ENCODE measurements at places on chromosomes 5 and 9.

- no peak for DNase-seq
These were observed 759.5 kb downstream of the TAF11L14 start for GRCh38 chr5:18393565-18394442.

- no peak for DNase-seq
These were observed 541.4 kb downstream of the KCTD16 start for GRCh38 chr5:144712090-144712489.

GRCh38 chr9:87441251-87441650, 56.4 kb upstream of the DAPK1 start:
- DNase-seq = no peak

DNA sequence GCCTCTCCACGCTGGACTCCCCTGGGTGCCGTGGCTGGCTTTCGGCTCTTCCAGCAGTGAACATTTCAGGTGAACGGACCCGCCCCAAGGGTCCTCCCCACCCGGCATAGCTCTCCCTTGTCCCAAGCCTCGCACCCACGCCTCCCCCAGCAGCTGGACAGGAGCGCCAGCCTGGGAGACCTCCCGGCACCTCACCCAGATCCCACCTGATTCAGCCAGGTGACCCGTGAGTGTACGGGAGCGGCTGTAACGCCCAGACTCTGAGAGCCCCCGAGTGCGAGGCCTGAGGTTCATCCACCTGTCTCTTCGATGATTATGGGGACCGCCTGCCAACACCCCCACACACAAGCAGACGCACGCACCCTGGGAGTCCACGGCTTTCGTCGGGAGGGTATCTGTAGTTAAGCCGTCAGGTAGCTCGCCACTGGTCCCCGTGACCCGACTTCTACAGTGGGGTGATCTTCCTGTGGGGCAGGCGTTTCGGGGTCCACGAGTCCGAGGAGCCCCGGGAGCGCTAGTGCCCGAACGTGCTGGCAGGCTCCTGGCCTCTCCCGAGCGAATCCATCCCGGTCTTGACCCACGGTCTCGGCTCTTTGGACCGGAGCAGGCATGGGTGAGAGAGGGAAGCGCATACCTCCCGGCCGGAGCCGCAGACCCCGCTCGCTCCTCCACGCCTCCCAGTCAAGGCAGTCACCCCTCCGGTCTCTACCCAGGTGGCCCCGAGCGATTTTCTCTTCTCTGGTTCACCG, 14.9 kb downstream of the TRIM7 start:
- no peak for DNase-seq

- no peak for DNase-seq
These were observed 23.5 kb upstream of the SMIM23 start for GRCh38 chr5:171762021-171762608.

DNA sequence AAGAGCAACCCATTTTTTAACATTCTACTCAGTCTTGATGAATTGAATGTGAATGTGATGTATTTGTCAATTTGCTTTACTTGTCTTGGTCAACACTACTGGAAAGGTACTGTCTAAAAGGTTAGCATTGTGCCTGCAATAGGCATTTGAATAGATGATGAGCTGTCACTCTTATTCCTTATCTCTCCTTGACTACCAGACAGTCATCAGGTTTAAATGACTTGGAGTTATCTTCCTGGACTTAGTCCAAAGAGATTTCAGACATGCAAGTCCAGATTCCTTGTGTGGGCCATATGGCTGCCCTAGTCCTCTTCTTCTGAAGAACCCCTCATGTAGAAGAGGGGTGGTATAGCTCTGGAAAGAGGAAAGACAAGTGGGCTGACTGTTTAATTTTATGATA, 4.8 kb downstream of the ARHGEF28 start:
- no peak for DNase-seq

DNA sequence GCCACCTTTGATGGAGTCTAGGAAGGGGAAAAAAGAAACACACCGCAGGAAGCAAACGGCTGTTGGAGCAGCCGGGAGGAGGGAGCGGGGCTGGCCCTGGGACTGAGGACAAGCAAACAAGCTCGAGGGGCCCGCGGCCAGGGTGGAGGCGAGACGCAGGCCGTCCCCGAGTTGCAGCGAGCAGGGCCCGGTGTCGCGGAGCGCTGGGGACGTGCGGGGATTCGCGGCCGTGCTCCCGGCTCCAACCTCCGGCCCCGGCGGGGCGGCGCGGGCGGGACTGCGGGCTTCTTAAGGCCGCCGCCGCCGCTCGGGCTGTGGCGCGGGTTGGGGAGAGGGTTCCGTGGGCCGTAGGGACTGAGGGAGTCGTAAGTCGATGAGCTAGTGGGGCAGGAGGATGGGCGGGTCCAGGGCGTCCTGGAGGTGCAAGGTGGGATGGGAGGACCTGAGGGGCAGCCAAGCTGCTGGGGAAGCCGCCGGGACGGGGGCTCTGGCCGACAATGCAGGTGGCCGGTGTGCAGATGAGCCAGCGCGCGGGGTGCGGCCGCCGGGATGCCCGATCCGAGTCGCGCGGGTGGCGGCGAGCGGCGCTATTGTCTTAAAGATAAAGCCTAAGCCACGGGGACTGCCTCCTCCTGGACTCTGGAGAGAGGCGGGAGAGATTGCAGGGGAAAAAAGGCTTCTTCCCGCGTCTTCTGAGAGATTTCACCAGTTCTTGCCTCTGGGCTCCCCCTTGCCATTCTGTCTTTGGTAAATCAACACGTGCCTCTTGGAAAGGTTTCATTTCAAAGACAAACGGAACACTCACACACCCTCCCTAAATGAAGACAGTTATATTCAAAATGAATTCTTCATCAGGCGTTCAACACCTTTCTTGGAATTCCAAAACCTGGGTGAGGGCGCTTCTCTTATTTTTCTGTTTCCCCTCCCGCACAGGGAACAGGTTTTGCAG, 1.6 kb upstream of the HAPLN1 start:
- no peak for DNase-seq

DNA sequence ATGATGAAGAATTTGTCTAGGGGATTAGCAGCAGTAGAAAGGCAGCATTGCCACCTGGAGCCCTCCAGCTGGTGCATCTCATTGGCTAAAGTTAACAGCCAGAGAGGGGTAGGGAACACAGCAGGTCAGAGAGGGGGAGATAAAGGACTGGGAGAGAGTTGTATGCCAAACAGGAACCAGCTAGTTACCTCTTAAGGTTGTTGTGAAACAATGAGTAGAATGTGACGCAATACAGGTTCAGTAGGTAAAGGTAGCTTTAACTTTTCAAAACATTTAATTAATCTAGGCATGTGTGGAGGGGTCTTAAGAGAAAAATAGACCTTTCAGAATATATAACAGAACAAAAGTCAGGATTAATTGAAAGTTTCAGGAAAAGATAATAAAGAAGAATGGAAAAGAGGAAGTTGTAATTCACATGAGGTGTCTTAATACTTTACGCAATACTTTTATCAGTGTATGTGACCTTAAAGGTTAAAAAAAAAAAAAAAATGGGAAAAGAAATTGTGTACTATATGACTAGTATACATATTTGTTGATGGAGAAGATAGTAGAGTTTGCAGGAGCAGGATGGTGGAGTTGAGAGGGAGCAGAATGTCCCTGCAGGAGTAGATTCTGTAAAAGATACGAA, 14.3 kb downstream of the FBXO38 start:
- no peak for DNase-seq

DNA sequence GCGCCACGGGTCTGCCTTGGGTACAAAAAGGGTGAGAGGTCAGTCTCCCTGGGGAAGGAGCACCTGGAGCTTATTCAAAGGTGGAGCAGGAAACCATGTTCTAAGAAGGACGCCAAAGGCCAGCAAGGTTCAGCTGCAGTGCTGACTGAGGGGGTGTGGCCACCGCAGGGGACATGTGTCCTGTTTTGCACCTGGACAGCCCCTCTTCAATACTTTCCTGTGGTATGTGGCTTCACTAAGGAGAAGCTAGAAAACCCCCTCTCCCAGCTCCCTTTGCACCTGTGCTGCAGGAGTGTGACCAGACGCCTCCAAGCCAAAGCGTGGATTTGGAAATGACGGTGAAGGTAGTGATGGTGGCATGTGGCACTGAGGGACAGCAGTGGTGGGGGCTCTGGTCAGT, 23.6 kb downstream of the TRIM14 start:
- no peak for DNase-seq

- DNase-seq = no peak
These were observed 123.7 kb upstream of the NFIB start for GRCh38 chr9:14437354-14438231.

DNA sequence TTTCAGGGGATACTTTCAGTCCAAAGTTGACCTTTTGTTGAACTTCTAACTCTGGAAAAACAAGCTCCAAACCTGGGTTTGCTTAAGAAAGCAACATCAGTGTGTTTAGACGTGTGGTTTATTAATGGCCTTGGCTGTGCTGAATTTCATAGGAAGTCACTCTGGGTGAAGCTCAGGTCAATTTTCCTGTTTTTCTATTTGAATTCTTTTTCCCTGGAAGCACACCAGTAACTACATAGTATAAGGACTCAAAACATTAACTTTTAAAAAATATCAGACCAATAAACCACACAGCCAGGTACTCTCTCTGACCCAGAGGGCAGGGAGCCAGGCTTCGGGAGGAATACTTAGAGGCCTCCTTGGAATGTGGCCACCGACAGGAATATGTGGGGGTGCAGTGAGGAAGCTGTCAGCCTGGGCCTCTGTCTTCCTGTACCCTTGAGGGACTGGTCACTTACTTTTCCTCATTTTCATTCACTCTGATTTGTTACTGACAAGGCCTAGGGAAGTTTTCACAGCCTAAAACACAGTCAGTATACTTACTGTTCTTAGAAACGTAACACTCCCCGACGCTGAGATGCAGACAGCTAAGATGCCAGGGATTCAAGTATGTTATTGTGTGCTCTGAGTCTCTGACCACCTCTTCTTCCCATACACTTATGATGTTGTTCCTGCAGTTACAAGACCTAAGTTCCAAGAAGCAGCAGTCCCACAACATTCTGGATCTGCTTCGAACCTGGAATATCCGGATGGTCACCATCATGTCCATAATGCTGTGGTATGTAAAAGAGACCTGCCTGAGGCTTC, 18.9 kb downstream of the SLC22A5 start:
- DNase-seq = no peak

- no peak for DNase-seq
These were observed 421.3 kb downstream of the CETN3 start for GRCh38 chr5:89988129-89988810.

DNA sequence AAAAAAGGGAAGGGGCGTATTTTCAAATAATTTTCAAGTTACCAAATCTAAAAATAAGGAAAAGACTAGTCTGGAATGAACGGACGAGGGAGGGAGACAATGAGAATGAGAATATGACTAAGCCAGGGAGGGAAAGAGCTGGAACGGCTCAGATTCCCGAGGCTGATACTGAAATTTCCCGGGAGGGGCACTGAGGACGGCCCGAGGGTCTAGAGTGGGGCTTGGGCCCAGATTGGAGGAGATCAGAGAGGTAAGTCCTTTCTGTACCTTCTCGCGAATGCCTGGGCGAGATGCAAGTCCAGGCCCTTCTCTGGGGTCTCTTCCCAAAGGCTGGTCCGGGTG, 3.4 kb upstream of the CCIN start:
- no peak for DNase-seq

- DNase-seq = no peak
These were observed 250.9 kb downstream of the SEMA5A start for GRCh38 chr5:9294793-9295465.

DNA sequence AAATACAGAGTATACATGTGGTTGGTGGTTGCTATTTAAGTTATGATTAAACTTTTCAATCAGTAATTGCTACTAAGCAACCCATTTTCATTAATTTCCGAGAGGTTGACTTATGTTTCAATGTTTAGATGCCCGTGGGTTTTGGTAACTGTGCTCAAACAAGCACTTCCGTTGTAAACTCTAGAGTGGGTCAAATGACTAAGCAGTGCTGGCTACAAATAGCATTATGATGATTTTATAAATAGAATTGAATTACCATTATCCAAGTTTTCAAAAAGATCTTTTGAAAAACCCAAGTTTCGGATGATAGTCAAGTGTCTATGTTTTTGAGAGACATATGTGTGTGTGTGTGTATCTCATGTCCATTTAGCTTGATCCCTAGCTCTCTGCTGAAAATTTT, 2369.4 kb upstream of the ACO1 start:
- DNase-seq = no peak

- DNase-seq = no peak
These were observed 99.8 kb downstream of the ARRDC3 start for GRCh38 chr5:91283326-91283725.

GRCh38 chr5:13316176-13316575, 628.3 kb downstream of the DNAH5 start:
- no peak for DNase-seq

DNA sequence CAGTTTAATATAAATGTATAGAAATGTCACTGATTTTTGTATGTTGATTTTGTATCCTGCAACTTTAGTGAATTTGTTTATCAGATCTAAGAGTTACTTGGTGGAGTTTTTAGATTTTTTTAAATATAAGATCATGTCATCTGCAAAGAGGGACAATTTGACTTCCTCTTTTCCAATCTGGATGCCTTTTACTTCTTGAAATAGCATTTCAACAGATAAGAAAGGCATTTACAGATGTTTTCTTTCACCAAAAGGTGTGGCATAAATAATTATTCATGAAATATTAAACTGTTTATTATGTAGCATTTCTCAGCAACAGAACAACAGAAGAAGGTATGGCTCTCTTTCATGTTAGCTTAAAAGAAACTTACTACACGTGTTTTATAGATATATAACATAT, 34.9 kb upstream of the NIPBL start:
- DNase-seq = no peak

- peak; percentile 24 for DNase-seq
These were observed 41.0 kb downstream of the ESM1 start for GRCh38 chr5:54944364-54944763.

DNA sequence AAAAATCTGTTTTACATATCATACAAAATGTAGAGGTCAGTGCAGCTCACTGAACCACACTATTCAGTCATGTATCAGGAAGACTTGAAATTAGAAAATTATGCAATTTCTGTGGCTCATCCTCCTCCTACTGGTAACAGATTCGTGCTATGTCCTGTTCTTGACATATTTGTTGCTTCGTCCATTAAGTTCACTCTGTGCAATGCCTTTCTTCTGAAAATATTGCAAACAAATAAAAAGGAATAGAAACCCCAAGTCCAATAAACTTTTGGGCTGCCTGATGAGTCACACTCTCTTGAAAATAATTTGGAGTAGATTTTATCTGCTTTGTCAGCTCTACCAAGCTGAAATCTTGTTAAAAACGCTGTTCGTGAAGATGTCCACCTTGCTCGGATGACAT, 391.2 kb downstream of the RAB3C start:
- DNase-seq = no peak

GRCh38 chr5:77847129-77847460, 71.0 kb upstream of the TBCA start:
- no peak for DNase-seq

DNA sequence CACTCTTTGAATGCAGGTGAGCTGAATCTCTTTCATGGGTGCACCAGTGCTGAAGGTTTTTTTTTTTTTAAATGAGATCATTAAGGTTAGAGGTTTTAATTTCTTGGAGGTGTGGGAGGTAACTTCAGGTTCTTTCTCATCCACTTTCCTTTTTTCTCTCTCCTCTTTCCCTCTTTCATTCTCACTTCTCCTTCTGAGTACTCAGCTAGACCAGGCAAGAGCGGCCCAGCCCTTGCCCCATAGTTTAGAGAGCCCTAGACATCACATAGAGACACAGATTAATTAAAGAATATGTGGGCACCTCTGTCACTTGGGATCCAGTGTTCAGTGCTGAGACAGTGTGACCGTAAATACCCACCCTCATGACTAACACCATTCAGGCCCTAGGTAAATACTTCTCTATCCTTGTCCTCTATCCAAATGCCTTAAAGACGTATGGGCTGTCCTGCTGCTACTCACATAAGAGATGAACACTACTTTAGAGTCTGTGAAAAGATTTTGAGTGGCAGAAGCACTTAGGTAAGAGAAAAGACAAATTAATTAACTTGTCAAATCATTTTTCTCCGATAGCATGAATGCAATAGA, 174.1 kb downstream of the TLE4 start:
- no peak for DNase-seq
